ENCODE measurements at places on chromosomes 7 and 10.

- no peak for DNase-seq
Measured at GRCh38 chr7:2804227-2804763, 39.8 kb downstream of the GNA12 start.

DNA sequence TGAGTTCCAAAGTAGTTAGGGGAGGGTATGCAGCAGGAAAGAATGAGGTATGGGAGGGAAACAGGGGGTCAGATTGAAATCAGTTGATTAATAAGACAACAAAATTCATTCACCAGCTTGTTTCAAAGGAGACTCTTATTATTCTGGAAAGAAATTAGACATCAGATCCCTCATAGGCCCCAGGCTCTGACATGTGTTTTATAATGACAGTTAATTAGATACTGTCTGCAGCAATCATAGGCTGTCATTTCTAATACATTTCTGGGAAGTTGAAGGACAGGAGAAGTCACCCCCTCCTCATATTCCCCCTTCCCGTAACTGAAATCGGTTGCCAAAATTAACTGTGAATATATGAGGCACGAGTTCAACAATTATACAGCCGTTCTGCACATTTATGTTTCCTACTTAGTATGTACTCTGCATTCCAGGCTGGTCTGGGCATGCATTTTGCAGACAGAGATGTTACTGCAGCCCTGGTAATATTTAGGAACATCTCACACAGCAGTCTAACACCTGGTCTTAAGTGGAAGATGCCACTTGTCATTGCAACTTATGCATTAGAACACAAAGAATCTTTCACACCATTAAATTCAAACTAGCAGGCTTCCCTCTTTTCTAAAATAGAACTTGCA lies 355.2 kb upstream of the LRGUK start:
- DNase-seq = no peak

DNA sequence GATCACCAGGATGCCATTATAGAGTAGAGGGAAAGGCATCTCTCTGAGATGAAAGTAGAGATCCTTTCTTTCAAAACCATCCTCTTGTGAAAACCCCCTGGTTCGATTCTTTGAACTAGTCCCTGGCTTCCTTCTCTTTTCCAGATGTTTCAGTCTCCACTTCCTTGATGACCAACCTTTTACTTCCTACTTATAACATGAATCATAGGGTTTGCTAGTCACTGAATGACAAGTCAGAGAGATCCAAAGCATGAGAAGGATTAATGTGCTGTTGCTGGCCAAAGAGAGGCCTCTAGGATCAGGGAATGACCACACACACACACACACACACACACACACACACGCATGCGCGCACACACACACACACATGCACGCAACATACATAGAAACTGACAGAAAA lies 161.1 kb upstream of the FRMD4A start:
- DNase-seq = no peak

DNA sequence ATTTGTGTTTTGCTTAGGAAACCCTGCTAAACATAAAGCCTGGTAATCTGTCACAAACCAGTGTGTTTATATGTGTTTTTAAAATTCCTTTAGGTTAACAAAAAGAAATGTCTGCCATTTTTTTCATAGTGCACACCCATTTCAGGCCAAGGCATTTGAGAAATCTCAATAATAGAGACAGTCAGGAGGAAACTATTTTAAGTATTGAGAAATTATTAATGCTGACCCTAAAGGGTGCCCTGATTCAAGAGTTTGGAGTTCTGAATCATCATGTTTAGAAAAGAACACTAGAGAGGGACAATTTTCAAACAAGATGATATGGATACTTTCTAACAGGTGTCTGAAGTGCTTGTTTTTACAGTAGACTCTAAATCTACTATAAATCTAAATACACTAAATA lies 28.7 kb downstream of the MALRD1 start:
- no peak for DNase-seq

DNA sequence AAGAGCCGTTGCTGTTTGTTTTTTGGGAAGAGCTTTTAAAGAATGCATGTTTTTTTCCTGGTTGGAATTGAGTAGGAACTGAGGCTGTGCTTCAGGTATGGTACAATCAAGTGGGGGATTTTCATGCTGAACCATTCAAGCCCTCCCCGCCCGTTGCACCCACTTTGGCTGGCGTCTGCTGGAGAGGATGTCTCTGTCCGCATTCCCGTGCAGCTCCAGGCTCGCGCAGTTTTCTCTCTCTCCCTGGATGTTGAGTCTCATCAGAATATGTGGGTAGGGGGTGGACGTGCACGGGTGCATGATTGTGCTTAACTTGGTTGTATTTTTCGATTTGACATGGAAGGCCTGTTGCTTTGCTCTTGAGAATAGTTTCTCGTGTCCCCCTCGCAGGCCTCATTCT lies 31.6 kb downstream of the PFKFB3 start:
- DNase-seq = no peak

GRCh38 chr7:55457801-55458200 lies 92.7 kb downstream of the LANCL2 start:
- no peak for DNase-seq

DNA sequence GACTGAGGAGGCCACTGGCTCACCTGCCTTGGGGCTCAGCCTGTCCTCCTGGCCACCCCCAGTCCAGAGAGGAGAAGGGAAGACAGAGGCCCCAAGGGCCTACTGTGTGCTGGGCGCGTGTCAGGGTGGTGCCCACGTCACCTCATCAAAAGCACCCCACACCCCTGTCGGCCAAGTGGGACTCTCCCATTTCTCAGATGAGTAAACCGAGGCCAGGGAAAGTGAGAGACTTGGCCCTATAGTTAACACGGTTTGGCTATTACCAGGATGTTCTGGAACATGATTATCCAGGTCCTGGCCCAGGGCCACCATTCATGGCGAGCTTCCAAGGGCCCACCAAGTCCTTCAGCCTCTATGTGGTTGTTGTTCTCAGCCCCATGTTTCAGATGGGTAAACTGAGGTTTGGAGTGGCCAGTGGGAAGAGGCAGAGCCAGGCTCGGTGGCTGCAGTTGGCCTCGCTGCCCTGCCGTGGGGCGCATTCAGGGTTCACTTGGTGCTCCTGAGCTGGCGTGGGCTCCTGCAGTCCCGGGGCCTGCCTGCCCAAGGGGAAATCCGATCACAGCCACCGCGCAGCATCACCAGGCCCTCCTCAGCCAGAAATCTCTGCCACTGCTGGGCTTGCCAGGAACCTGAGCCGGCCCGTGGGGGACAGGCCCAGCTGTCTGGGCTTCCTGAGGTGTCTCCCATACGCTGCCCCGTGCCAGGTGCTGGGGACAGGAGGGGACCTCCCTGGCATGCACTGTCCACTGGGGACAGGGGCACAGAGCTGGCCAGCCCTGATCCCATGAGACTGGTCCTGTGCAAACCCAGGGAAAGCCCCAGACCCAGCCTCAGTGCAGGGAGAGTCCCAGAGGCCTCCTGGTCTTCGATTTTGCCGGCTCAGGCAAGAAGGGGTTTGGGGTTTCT lies 117.7 kb upstream of the TNRC18 start:
- DNase-seq = no peak

DNA sequence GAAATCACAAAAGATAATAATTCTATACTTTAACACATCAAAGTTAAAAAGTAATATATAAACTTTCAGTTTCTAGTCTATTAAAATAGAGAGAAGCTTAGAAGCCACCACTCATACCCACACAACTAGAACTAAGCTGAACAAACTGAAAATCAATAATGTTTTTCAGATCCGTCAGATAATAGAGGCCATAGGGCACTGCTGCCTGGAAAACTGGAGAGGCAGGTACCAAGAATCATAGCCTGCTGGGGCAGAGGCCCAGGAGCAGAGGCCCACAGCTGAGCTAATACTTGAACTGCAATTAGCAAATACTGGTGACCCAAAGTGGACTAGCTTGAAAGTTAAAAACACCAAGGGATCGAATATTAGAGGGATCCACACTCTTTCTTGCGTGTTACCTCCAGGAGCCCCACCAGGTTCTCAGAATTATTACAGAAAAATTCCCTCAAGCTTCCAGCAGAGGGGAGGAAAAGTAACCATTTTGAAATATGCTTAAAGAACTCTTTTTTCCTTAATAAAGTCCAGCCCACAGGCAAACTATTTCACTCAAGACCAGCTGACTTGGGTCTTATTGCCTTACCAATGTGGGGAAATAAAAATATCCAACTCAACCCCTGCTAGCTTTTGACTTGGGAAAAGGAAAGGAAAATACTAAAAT lies 774.1 kb upstream of the IGFBP3 start:
- no peak for DNase-seq

DNA sequence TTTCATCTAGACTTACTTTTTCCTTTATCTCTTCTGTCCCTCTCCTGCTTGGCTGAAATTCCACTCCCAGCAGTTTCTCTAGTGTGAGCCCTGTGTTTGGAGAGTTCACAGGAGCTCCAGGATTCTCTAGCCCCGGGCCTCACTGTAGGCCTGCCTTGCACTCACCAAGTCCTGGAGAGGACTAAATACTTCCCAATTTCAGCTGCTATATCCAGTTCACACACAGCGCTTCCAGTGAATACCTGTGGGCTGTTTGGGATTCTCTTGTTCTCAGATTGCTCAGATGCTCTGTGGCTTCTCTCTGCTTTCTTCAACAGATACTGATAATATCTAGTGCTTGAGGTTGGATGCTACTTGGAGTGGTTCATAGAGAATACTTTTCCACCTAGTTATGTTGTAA lies 46.0 kb downstream of the MINPP1 start:
- no peak for DNase-seq

All from stimulated activated naive CD4-positive, alpha-beta T cell treated with Interleukin-2 at 50 U/mL for 16 hours (primary cell).